ENCODE measurements at places on chromosomes 7 and 10.

DNA sequence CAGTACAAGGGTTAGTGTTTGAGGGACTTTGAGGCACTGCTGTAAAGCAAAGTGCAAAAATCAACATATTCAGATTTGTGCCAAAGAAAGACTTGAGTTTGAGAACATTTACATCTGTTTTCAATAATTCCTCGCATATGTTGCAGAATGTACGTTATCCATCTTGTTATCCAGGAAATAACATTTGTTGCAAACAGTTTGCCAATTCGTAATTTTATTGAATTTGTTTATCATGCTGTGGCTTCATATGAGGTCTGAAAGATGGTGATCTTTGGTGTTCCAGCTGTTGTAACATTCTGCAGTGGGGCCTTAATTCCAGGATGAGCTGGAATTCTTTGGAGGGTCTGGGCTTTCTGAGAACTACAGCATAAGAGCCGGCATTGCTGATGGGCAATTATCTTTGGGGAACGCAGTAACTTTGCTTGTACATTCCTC lies 396.2 kb downstream of the LRMDA start:
- no peak for DNase-seq

- no peak for DNase-seq
Measured at GRCh38 chr7:46003161-46003560, 82.1 kb upstream of the IGFBP3 start.

- DNase-seq: no peak
Measured at GRCh38 chr10:125700355-125700911, 17.5 kb upstream of the TEX36 start.

DNA sequence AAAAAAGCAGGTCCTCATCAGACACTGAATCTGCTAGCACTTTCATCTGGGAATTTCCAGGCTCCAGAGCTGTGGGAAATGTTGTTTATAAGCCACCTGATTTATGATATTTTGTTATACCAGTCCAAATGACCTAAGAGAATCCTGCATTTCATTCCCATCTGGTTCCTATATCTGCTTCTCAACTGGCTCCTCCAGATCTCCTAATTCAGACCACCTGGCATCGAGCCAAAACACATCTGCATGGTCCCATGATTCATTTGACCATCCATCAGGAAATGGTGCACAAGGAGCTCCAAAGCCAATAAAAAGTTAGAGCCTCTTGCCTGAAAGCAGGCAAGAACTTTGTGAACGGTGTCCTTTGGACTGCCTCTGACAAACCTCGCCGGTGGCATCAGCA lies 108.9 kb downstream of the IPMK start:
- DNase-seq: no peak

GRCh38 chr7:13875496-13876074 lies 113.9 kb downstream of the ETV1 start:
- DNase-seq: no peak

DNA sequence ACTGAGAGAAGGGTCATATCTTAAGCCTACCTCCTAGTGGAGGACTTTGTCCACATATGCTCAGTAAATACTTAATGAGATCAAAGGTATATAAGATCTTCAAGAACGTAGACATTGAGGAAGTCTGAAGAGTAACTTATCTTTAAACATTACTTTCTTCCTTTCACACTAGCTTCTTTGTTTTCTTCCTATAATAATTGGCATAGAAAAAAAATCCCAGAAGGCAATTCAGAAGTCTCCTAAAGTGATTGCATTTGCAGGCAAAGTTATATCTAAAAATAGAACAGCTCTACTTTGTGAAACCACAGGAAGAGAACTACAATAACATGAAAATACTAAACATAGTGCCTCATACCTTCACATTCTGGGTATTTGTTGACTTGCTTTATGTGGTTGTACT lies 150.4 kb downstream of the PPP1R3A start:
- no peak for DNase-seq

DNA sequence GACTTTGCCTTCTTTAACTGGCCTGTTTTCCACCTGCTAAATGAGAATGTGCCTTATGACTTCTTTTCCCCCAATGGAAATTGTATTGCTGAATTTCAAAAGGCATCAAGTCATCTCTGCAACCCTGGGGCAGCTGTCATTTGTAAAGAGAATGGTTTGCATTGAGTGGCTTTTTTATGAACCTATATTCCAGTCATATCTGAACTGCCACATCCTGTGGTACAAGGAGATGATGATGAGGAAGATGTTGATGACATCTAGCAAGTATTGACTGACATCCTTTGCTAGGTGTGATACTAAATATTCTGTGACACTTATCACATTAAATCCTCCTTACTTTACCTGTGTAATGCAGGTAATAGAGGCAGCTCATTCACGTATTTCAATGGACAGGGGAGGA lies 88.3 kb upstream of the KIAA1217 start:
- DNase-seq: no peak

DNA sequence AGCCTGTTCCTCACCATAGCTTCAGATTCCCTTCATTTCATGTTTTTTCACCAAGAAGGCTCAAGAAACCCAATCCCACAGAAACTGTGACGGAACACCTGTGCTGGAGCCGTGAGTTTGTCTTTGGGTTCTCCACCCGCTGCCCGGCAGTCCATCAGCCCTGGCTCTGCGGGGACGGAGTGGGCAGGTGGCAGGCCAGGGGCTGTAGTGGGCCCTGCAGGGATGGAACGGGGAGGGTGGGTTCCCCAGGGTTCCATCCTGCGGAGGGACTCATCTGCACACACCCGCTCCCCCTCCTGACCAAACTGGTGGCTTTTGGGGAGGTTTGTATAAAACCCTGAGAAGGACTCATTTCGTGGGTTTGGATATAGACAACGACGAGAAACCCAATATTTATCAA lies 15.0 kb downstream of the CYP17A1 start:
- no peak for DNase-seq

DNA sequence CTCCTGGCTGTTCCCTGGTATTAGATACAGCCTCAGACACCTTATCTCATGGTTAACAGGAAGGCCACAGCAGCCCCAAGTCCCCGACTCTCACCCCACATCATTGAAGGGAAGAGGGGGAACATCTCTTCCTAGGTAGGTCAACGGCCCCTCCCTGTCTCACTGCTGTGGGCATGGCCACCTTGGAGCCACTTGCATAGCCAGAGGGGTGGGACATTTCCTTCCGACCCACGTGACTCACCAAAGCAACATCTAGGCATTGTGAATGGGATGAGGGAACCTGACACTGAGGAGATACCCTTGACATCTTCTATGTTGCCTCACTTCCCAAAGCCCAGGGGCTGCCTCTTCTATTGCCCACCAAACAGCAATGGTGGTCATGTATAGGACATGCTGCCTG lies 68.5 kb upstream of the GPR26 start:
- DNase-seq: no peak

DNA sequence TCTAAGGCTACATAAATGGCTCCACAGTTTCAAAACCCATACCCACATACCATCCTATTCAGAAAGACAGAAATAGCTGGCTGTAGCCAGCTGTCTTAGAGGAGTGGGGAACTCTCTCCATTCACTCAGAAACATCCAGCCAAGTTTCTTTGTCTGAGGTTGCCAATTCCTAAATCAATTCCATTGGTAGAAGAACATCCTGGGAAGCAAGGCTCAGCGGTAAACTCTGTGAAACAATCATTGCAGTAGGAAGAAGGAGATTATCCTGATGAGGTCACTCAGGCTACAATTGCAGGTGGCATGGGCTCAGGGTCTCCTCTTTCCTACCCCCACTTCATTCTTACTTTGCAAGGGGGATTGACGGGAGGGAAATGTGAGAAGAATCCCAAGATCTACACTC lies 154.0 kb downstream of the ETV1 start:
- DNase-seq: no peak

DNA sequence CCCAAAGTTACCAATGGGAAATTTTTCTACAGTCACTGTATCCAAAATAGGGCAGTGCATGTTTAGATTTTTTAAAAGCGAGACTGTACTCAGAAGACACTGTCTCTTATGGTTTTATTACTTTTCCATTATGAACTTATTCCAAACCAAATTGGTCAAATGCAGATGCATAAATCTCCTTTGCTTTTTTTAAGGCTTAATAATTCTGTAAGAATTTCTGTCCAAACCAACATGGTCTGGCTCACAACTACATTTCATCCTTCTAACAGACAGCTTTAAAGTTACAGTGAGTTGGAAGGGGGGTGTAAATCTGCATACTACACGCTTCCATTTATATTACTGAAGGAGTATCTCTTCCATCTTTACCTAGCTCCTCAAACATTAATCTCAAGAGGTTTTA lies 199.2 kb downstream of the SLC25A13 start:
- DNase-seq: no peak
